ENCODE measurements at places on chromosomes 11 and 22. TPM values are rescaled to one million over a fixed set of nuclear protein-coding genes. Genes with fewer than 3 reads are reported as not detected.
A peak's percentile ranks its signal among the peaks of the same experiment; 100 is the strongest.

GRCh38 chr11:87463486-87464102 lies 425.9 kb downstream of the TMEM135 start:
- no peak for DNase-seq

The APOA5 gene
- not detected for total RNA-seq

The LYVE1 gene
- total RNA-seq = 9.0 TPM

DNA sequence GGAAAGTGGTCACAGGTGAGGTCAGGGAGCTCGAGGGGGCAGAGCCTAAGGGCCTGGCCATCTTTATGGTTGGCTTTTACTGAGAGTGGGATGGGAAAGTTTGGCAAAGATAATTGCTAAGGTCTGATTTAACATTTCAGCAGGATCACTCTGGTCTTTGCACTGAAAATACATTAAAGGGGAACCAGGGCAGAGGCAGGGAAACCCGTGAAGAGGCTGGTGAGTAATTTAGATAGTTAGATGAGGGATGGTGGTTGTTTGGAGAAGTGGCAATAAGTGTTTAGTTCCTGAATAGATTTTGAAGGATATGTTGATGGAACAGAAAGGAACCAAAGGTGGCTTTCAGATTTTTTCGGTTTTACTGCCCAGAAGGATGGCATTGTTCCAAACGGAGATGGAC lies 50.8 kb downstream of the SCN3B start:
- no peak for DNase-seq

GRCh38 chr11:116929414-116930090 lies 92.1 kb upstream of the APOA1 start:
- DNase-seq = no peak

DNA sequence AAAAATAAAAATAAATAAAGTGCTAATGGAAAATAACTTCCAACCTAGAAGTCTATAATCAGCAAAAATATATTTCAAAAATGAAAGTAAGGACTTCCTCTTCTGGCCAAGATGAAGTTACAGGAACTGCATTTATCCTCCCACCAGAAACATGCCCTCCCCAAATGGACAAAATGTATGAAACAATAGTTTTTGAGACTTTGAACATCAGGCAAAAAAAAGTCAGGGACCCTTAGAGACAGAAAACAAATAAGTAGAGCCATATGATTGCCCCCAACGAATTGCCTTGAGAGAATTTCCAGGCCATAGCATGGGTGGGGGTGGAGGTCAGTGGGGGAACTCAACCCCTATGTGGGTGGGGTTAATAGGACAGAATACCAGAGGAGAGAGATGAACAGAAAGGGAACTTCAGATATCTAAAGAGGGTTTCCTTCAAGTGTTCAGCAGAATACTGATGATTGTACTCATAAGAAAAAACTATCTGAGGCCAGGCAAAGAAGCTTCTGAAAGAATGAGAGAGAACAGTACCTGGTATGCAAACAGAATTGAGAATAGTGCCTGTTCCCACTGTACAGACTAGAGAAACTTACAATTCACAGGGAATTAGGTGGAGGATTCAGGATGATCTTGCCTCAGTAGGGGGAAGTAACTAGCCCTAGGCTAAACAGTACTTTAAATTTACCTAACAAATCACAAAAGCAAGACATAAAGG lies 26.6 kb upstream of the IL10RA start:
- no peak for DNase-seq

The PPP2R1B gene
- 17.9 TPM for total RNA-seq

- no peak for DNase-seq
Measured at GRCh38 chr11:115625502-115625901, 121.3 kb upstream of the CADM1 start.

DNA sequence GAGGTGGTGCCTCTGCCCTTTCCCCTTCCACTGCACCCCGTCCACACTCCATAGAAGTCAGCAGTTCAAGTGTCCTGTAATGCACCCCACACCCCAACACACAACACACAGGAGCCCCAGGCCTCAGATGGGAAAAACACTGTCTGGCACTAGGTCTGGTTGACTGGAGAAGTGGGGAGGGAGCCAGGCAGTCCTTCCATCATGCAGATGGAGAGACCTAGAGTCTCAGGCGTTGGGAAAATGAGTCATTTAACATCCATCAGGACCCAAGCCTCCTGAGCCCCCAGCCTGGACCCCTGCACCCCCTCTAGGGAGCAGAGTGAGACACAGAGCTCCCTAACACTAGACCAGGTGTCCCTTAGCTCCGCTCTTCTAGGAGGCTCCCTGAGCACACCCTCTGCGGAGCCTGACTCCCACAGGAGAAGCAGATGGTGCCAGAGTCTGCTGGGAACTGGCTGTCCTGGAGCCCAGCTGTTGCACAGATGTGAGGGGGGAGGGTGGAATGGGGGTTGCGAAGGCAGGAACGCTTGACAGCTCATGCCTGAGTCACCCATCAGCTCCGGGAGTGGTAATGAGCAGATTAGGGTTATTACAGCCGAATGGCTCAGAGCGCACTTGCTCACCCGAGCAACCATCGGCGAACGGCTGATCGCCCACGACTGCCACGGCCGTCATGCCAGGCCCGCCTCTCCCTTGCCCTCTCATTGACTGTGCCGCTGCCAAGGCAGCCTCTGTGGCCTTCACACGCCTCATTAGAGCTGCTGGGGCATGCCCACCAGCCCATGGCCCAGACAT lies 22.1 kb upstream of the SYT7 start:
- peak; percentile 82 for DNase-seq

- no peak for DNase-seq
Measured at GRCh38 chr22:45818424-45819085, 146.9 kb downstream of the ATXN10 start.

GRCh38 chr22:23840026-23840425 lies 1.2 kb upstream of the DERL3 start:
- DNase-seq = no peak

DNA sequence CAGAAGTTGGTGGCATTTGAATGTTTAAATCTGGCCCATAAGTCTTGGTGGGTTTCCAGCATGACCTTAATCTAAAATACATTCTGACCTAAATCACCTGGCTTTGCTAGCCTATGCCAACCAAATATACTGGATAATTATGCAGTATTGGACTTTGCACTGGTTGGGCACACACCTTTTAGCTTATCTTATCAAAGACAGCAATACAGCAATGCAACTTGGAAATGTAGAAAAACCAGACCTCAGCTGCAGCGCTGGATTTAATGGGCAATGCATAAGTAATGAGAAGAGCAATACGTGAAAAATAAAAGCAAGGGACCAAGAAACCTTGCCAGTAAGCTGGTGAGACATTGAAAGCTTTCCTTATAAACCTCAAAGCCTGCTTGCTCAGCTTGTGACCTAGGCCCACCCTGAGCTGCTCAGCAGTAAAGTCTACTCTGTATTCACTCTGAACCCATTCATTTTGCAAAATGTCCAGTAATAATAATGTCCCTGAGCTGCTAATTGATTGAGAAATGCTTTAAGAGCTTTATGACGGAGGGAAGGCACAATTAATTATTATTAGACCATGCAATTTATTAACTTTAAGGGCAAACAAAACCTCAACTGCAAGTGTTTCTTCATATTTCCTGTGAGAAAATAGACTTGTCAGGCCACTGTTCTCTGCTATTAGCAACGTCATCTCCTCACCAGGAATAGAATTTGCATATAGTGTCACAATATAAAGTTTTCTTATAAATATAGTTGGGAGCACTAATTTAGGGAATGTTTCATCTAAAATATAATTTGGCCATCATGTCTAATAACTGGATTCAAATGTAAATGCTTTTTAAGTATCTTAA lies 49.4 kb upstream of the CEP295 start:
- no peak for DNase-seq

The THRSP gene
- total RNA-seq = not detected

The OR8D1 gene
- total RNA-seq = not detected

DNA sequence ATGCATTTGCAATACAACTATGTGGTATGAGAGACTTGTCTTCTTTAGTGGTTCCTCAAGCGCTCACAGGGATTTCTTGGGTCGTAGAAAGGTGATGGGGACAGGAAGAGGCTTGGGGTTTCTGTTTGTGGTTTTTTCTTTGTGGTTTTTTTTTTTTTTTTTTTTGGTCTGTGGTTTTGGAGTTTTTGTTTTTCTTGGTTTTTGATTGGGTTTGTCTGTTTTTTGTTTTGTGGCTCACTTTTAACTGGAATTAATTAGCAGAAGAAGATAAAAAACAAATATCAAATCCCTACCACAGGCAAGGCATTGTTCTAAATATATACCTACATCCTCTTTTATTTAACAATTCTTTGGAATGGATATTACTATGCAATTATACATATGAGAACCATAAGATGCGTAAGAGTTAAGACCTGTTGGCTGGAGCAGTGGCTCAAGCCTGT lies 5.5 kb downstream of the TTC28 start:
- DNase-seq = no peak

GRCh38 chr11:60934790-60935605 lies 10.7 kb downstream of the TMEM132A start:
- no peak for DNase-seq

The MPPED2 gene
- total RNA-seq = 70.5 TPM

- DNase-seq = no peak
Measured at GRCh38 chr22:46031557-46031956, 54.6 kb upstream of the WNT7B start.

DNA sequence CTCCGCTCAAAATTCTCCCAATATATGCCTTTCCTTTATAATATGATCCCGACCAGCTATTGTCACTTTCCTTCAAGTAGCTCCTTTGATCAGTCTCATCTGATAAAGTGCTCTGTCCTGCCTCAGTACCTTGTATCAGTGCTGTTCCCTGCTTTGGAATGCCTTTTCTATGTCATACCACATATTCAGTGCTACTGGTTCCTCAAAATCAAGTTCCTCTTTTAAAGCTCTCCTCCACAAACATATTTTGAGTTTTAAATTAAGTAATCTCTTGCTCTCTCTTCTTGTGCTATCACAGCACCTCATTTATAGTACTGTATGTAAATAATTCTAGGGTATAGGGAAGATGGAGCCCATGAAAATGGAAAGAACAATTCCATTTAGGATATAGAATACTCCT lies 137.1 kb upstream of the CTSC start:
- DNase-seq = no peak

DNA sequence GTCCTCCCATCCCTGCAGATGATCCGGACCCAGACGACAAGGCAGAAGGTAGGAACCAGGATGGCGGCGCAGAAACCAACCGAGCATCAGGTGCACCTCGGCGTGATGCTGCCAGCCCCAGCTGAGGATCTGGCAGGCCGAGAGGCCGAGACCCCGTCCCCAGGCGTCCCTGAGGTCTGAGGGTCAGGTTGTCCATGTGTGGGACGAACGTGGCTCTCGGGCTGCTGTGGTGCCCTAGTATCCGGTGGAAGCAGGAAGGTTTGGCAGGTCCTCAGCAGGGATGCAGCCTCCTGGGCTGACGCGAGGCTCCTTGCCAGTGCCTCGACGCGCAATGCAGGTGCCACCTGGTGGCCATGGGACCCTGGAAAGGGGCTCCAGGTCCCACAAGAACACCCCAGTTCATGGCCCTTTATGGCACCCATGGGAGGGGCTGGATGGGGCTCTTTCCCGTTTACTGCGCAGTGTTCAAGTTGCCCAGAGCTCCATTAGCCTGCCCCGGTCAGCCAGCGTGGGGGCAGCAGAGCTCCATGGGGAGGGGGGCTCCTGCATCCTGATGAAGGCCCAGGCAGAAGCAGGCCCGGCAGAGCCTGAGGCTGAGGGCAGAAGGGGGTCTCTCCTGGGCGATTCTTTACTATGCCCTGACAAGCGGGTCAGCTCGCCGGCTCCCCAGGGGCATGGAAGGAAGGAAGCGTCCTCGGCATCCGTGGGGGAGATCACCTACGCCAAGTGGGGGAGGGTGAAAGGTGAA lies 129.9 kb downstream of the CTTN start:
- DNase-seq = no peak

GRCh38 chr11:116791002-116791812 lies 472 bp downstream of the APOA5 start:
- DNase-seq = peak; percentile 47

GRCh38 chr11:130159139-130159538 lies 443 bp upstream of the ST14 start:
- no peak for DNase-seq

The HMOX1 gene
- 1.9 TPM for total RNA-seq

- DNase-seq = peak; percentile 62
Measured at GRCh38 chr11:126917531-126918204, 82.9 kb downstream of the KIRREL3 start.

The ABCC8 gene
- total RNA-seq = 9.8 TPM

DNA sequence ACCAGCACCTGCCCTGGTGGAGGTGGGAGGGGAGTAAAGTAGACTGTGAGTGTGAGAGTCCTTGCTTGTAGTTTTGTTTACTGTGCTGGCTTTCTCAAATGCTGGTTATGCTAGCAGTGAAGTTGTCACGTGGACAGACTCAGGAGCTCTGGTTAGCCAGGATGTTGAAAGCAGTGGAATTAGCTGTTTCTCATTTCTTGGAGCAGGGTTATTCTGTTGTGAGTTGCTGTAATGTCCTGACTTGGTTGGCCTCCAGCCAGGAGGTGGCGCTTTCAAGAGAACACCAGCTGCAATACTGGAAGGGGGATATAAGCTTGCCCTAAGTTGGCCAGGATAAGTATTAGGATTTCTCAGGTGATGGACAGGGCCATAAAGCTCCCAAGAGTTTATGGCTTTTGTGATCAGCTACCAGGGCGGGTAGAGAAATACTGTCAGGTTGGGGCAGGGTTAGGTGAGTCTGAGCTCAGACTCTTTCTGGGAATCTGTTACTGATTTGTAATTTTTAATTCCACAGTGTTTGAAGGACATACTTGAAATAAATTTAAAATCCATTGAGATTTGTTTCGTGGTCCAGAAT lies 13.7 kb downstream of the CYP2D6 start:
- DNase-seq = no peak

GRCh38 chr11:69100454-69101114 lies 51.9 kb downstream of the TPCN2 start:
- no peak for DNase-seq

The CD6 gene
- 0.16 TPM for total RNA-seq

DNA sequence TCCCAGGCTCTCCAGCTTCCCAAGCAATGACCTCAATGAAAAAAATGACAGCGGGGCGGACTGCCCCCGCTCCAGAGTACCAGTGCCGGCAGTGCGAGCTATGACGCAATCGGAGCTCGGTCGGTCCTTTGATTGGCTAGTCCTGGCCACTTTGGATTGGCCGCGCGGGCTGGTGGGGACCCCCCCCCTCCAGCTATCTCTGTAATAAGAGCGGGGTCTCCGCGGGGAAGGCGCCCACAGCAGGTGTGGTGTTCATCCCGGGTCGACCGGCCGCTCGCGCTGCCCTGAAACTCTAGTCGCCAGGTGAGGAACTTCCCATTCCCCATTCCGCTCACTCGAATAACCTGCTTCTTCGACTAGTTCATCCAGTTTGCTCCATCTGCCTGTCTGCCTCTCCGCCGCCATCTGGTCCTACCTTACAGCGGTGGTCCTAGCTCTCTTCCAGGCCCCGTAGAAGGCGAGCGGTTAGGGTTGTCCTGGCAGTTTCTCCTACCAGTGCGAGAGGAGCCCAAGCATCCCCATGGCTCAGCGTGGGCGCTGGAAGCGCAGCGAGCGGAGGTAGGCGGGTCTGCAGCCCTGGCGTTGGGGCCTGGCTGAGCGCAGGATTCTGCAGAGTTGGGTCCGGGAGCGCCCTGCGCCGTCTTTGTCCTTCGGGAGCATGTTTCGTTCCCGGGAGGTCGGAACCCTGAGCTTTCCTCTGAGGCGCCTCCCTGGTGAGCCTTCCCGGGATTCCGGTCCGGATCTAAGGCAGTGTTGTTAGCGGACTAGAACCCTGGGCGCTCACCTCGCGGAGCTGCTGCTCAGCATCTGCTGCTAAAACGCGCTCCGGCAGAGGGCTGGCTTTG lies at the start of gene CALCB:
CALCB (plus strand) TSS at position 233 of the 845 bp plus-strand sequence. CDS start 1,126 bp downstream, outside the sequence.
- peak; percentile 30 for DNase-seq

All from occipital lobe (tissue), 3 donors.